ENCODE measurements at places on chromosomes 2 and 18.

DNA sequence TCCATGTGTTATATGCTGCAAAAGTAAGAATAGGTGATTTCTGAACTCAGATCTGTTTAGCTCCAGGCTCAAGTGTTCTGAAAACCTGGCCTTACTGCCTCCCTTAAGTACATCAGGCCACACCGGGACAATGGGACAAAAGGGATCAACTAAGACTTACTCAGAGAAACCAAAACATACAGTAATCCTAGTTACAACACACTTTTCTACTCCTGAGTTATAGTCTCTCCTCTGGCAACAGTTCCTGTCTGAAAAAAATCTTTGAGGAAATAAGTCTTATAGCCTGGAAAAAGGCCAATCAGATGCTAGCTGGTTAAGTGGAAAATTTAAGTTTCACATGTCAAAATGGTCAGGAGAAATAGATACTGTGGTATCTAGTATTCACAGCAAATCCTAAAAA is 5.6 kb downstream of the METTL5 start:
- no peak for DNase-seq

DNA sequence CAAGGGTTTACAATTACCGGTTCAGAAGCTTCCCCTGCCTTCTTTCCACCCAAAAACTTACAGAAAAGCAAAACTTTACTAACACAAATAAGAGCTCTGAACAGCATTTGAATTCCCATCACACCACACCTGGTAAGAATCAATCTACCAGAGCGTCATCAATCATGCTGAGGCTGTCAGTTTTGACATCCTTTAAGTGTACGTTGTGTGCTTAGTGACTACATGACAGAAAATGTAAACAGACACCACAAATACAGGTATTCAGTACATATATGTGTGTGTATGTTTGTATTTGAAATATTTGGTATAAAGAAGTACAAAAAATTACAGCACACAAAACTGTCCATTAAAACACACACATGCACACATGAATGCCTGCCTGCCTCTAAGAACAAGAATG is 523.5 kb downstream of the TMEM182 start:
- no peak for DNase-seq

- DNase-seq, result no peak
These were observed 256.2 kb downstream of the DLGAP1 start for GRCh38 chr18:4198956-4199355.

GRCh38 chr18:26159353-26159752 is 25.7 kb downstream of the PSMA8 start:
- DNase-seq, result no peak

GRCh38 chr2:213545964-213546475 is 261.8 kb downstream of the SPAG16 start:
- no peak for DNase-seq

- no peak for DNase-seq
These were observed 301.2 kb downstream of the AGPS start for GRCh38 chr2:177693658-177694339.

DNA sequence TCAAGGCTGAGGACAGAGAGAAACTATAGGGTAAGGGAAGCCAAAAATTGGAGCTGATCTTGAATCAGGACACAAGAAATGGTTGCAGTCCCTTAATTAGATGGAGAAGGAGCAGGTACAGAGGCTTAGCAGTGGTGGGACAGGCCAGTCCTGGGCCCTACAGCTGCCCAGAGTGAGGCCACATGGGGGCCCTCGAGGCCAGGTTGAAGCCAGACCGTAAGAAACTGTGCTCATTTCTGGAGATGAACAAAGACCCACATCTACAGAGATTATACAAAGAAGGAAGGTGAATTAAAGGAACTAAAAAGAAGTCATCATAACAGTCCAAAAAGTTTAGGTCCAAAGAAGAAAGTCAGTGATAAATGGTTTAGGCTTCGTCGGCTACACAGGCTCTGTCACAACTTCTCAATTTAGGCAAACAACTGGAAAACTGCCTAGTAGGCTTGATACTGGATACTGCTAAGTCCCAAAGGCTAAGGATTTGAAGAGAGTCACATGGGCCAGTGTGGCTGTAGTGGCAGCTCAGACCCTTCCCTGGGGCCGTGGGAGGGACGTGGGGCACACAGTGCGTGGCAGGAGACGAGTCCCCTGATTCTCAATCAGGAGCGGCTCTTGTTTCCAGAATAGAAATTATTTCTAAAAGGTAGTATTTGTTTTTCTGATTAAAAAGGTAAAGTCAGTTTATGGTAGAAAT is 50.4 kb upstream of the CNGA3 start:
- DNase-seq, result no peak

- no peak for DNase-seq
These were observed 14.2 kb downstream of the GPATCH11 start for GRCh38 chr2:37098416-37099118.

- no peak for DNase-seq
These were observed 790.5 kb upstream of the ID2 start for GRCh38 chr2:7891312-7891711.

GRCh38 chr18:5538544-5538943 is 5.3 kb downstream of the EPB41L3 start:
- DNase-seq, result no peak

DNA sequence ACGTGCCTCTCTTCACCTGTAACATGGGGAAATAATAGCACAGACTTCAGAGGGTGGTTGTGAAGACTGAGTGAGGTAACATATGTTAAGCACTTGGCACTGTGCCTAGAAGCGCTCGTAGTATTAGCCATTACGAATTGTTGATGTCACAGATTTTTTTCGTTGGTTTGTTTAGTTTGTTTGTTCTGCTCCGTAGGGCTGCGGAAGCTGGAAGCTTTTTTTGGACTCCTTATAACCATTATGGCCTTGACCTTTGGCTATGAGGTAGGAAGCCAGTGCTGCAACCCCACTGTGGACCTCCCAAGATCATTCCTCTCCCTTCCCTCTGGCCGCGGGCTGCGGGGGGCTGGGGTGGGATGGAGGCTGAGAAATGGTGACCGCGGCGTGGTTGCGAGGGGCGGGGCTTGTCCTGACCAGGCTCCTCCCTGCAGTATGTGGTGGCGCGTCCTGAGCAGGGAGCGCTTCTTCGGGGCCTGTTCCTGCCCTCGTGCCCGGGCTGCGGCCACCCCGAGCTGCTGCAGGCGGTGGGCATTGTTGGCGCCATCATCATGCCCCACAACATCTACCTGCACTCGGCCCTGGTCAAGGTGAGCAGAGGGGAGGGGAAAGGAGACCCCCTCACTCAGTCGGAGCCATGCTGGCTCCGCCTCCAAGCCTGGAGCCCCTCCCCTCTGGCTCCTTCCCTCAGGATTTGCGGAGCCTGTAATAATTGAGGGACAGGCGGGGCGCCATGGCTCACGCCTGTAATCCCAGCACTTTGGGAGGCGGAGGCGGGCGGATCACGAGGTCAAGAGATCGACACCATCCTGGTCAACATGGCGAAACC is 5.5 kb downstream of the SLC11A1 start:
- DNase-seq, result no peak

- no peak for DNase-seq
These were observed 1.1 kb downstream of the UGT1A1 start for GRCh38 chr2:233761040-233761769.

DNA sequence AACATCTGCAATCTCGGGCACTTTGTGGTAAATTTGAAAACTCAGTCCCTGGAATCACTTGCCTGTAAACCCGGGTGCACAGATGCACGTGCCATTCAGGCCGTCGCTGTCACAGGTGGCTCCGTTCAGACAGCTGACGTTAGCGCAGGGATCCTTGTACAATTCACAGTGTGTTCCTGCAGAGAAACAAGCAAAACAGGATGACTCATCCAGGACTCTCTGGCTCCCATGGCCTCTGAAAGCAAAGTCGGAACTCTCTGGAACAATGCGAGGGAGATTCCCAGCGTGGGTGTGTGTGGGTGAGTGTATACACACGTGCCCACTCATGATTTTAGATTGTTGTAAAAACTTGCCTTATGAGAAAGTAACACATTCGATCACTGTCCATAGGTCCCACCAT is 136.1 kb upstream of the PID1 start:
- peak; percentile 96 for DNase-seq

- DNase-seq, result peak; percentile 69
These were observed 4.8 kb downstream of the TNFRSF11A start for GRCh38 chr18:62329691-62330454.

DNA sequence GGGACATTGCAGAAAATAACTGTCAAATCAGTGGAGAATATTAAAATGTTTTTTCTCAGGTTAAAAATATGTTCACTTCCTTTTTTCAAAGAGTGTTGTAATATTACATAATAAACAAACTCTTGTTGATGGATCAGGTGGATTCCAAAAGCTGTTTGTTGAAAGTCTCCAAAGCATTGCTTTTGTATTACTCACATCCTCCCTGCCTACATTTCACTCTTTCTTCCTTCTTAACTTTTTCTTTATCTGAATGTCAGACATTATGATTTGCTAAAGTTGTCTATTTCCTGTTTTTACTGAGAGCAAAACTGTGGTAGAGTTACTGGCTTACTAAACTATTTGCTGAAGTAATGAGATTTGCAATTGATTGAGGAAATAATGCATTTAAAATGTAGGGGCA is 92.1 kb downstream of the CDH19 start:
- DNase-seq, result no peak

DNA sequence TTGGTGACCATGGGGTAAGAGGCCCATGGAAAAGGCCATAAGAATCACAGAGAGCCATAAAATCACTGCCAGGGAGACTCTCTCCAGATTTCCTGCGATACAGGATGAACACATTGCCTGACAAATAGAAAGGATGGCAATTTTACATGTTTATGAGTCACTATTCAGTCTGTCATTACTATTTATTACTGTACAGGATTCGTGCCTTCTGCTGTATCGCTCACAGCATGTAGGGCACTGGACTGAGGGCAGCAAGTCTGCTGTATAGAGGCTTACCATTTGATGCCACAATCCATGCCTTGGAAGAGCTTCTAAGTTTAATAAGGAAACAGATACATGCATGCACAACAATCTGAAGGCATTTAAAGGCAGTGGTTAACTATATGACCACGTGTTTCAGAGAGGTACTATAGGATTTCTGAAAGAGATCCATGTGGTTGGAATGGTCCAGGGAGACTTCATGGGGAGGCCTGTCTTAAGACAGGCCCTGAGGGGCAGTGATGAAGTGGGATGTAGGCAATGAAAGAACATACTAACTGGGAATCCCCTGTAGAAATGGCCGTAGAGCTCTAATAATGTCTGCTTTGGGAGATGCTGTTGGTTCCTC is 702.4 kb upstream of the RAB6C start:
- DNase-seq, result no peak

DNA sequence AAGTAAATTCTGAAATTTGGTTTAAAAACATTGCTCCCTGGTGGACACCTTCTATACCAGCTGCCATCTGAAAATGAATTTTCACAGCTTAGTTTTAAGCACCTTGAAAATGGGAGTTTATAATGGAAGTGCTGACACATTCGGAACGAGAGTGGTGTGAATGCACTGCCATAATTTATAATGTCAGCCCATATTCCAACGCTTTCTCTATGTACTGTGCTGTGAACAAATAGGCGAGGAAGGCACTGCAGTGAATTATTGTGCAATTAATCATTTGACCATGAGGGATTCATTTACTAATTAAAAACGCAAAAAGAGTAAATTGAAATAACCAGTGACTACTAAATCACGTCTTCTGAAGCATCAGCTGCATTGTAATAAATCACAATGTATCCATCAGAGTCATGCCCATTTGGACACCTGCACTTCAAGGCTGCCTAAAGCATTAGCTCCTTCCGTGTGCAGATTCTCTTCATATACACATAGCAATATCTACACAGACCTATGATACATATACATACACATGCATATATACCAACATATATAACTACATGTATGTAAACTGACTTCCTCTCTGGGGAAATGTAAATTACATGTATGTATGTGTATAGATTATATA is 699.8 kb downstream of the GALR1 start:
- no peak for DNase-seq

GRCh38 chr2:105607920-105608504 is 136.7 kb upstream of the NCK2 start:
- no peak for DNase-seq

DNA sequence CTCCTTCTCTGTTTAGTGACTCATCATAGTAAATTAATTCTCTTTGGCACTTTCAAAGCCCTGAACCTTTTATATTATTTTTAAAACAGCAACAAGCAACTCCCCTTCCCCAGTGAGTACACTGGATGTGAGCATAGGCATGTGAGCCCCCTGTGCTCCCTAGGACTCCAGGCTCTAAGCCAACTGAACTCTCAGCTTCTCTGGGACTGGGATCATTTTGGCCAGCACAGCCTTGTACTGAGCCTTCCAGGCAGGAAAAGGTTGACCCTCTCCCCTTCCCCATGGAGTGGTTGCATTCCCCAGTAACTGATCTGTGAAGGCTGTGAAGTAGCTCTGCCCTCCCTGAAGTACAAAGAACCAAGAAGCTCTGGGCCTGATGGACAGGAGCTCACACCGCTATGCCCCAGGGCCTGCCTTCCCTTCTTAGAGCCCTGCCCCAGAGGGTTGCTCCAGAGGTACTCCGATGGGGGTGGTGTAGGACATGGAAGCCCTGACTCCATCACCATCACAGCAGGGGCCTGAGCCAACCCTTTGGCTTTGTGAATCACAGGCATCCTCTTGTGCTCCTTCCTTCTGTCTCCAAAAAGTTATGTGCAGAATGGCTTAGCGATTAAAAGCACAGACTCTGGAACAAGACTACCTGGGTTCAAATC is 57.8 kb downstream of the ADD2 start:
- no peak for DNase-seq

DNA sequence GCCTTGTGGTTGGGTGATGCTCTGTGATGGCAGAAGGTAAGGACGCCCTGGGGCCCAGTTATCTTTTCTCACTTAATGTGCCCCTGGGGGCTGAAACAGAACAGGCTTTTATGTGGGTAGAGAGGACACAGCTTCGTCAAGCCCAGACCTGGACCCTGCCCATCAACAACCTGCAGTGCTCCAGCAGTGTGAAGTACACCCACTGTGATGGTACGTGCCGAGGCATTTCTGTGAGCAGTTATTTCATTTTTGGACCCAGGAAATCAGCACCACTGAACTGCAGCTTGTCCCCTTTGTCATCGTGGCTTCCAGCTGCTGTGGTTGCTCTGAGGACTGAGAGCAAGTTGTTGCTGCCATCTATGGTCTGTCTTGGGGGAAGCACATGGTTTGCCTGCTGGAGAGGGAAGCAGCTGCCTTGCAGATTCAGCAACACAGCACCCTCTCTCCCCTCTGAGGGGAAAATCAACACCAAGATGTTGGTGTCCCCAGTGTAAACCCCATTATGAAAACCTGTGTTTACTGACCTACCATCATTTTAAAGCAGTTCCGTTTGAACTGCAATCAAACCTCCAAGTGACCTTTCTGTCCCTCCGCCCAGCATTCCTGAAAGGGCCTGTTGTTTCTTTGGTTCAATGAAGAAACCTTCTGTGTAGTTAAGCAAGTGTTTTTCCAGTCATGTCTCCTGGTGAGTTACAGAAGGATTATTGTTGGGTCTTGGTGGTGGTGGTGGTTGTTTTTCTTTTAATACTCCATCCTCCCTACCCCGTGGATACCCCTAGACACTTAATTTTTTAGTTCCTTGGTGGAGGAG is 158.2 kb downstream of the MGAT5 start:
- DNase-seq, result peak; percentile 82

All from right atrium auricular region (tissue), 2 donors.